ENCODE measurements at places on chromosomes 4 and X.

DNA sequence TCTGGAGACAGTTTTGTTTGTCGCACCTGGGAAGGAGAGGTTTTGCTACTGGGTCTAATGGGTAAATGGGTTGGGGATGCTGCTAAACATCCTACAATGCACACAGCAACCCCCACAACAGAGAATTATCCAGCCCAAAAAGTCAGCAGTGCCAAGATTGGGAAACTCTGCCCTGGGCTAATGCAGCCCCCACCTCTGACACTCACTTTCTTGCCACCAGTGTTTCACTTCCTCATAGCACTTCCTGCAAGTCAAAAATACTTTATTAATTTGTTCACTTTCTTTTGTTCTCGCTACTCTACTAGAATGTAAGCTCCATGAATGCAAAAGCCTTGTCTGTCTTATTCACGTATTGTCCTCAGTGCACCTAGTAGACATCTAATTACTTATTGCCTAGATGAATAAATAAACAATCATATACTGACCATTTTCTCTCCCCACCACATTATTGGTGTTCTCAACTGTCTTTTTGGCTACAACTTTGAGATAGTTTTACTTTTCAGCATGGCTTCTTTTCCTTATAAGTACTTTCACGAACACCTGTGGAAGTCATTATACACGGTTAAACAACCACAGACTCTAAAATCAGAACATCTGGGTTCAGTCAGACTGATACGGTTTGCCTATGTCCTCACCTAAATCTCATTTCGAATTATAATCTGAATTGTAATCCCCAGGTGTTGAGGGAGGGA, 82.0 kb upstream of the PITX2 start:
- no peak for DNase-seq

- no peak for DNase-seq
These were observed 130.8 kb upstream of the DKK2 start for GRCh38 chr4:107166873-107167450.

GRCh38 chrX:10486373-10486772, 134.0 kb downstream of the MID1 start:
- no peak for DNase-seq

DNA sequence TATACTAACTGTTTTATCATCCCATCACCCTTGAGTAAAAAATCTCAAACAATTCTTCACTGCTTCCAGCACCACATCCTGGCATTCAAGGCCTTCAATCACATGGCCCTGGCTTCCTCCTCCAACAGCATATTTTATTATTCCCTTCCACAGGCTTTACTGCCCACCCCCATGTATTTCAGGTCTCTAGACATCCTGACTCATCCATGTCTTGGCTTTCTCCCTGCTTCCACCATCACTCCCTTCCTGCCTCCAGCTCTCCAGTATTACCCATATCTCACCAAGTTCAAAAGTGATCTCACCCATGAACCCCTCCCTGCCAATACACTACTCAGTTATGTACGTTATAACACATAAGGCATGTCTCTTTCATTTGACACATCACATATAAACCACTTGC, 34.7 kb upstream of the PLAC1 start:
- no peak for DNase-seq

DNA sequence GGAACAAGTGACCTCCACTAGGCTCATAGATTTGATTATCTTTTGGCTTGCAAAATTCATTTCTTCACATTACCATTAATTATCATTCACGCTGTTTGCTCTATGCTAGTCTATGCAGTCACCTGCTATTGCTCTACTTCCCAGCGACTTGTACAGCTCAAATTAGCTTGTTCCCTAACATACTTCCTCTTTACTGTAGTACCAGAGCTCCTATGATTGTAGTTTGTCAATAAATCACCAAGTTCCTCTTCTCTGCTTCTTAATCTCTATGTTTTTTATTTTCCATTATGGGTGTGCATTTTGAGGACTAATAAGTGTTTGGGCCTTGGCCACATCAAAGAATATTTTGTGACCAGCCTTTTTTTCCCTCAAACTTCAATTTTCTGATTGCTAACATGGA, 6.2 kb upstream of the GSPT2 start:
- no peak for DNase-seq
